ENCODE measurements at places on chromosomes 5 and 9.

- ATAC-seq, result no peak
Observed at GRCh38 chr5:35771839-35772238, 84.9 kb upstream of the IL7R start.

GRCh38 chr5:108945094-108945493, 197.4 kb downstream of the FER start:
- no peak for ATAC-seq

DNA sequence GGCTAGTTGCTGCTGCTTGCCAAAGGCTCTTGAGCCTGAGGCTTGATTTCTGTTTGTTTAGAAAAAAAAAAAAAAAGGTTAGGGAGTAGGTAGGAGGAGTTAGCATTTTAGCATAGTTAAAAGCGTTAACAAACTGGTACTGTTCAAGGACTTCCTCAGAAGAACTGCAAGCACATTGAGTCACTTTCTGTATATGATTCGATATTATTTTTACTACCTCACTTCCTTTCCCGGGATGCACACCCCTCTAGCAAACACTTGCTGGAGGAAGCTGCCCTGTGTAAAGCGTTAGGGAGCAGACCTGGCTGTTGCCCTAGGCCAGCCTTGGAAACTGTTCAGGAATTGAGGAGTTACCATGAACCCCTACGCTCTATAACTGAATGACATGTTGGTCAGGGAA, 15.7 kb upstream of the CEP120 start:
- no peak for ATAC-seq

GRCh38 chr5:131973089-131973712, 27.7 kb upstream of the MEIKIN start:
- ATAC-seq, result no peak

DNA sequence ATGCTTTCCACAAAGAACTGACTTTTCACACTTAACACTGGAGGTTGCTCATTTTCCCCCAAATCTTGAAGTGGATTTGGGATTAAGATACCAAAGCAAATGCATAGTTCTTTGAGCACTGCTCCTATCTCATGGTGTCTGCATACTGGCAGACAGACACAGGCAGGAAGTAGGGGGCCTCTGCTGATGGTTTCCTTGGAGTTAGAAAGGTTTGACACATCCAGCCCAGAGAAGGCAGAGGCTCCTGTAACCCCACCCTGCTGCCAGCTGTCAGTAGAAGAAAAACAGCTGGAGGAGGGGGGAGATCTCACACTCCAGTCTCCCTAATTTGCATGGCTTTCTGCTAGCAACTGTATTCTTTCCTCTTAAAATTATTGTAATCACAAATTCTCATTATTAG, 44.1 kb downstream of the APTX start:
- ATAC-seq, result no peak

GRCh38 chr9:114504341-114505186, 709 bp downstream of the WHRN start:
- ATAC-seq, result peak; percentile 72

GRCh38 chr5:125595095-125595494, 828.1 kb upstream of the GRAMD2B start:
- peak; percentile 89 for ATAC-seq

- ATAC-seq, result no peak
Observed at GRCh38 chr9:131193051-131193450, 67.7 kb downstream of the NUP214 start.

DNA sequence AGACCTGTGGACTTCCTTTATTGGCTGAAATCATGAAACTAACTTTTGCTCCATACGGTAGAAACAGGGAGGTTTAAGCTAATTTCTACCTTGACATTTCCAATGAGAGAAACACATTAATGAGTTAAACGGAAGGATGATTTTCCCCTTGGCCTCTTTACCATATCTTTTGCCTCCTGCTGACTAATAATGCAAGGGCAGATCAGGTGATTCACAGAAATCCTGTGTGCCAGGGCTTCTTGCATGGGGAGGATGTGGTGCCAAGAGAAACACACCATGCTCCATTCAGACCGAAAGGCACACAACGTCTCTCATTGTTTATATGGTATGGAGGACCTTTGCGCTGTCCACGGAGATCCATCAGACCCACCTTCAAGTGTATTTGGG, 17.4 kb upstream of the PRLR start:
- no peak for ATAC-seq

GRCh38 chr9:118318770-118319431, 614.7 kb downstream of the TLR4 start:
- no peak for ATAC-seq

DNA sequence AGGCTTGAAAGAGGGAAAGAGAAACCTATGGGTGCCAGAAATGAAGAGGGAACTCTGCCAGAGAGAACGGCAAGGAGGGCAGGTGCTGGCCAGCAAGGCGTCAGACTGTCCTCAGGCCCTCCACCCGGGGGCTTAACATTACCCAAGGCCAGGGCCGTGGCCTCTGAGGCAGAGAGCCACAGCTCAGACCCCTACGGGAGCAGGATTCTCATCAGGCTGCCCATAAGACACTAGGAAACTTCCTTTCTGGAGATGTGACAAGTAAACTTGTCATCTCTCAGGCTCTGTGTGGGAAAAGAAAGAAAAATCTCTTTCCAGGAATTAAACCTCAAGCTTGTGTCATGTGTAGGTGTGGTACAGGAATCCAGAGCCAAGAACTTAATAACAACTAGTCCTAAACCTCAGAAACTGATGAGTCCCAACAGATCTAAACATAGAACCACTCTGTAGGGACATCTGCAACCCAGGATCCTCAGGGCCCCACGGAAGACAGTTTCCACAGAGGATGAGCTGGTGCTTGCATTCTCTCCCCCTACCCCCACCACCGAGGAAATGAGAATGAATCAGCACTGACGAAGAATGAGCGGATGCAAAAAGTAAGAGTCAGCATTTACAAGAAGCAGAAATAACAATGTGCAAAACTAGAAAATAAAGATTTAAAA, 74.3 kb downstream of the DCP2 start:
- peak; percentile 68 for ATAC-seq

GRCh38 chr9:130664251-130665028, at the start of gene PRDM12:
Gene PRDM12 (plus strand): TSS chr9:130664594. CDS start chr9:130664654, 60 bp downstream.
- ATAC-seq, result no peak

DNA sequence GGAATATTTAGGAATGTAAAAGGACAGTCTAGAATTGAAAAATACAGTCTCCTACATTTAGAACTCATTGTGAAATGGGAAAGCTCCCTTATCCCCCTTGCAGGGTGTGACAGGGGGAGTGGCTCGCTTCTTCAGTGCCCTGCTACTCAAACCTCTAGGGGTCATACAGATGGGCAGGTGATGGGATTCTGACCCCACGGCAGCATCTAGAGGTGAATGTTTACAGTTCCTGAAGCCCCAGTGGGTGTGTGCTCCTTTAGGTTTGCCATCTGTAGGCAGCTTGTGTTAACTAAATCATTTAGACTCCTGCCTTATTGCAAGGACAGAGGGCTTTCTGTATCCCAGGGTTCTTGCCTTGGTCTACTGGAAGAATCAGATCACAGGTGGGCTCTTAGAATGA, 271.0 kb upstream of the MPDZ start:
- ATAC-seq, result no peak

DNA sequence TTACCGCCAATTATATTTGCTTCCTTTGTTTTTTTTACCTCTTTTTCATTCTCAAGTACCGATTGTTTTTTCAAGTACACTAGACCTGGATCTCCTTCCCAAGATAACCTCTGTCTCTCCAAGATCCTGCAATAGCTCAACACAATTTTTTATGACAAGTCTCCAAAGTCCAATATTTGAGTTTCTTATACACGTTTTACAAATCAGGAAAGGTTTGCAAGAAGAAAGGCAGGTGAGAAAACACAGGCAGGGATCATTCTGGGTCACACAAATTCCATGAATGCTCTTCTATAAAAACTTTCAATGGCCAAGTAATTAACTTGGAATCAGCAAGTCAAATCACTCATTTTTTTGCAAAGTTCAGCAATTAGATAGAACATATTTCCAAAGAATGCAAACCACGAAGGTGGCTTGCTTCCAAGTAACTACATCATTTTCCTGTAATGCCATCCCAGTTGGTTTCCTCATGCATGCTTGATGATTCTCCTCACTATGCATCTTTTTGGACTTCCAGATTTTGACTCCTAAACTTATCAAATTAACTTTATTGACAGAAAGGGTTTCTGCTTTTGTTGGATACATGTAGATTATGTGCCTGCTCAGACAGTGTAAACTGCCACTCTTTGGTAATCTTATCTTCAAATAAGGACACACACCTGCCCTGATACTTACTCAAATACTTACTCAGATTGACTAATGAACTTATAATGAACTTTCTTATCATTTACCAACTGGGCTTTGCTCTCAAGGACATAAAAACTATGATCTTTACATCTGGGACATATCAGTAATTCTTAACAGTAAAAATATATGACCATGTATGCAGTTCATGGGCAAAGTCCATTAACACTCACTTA, 24.7 kb upstream of the IFNE start:
- ATAC-seq, result no peak

- ATAC-seq, result no peak
Observed at GRCh38 chr5:159787837-159788236, 128.4 kb upstream of the ADRA1B start.

DNA sequence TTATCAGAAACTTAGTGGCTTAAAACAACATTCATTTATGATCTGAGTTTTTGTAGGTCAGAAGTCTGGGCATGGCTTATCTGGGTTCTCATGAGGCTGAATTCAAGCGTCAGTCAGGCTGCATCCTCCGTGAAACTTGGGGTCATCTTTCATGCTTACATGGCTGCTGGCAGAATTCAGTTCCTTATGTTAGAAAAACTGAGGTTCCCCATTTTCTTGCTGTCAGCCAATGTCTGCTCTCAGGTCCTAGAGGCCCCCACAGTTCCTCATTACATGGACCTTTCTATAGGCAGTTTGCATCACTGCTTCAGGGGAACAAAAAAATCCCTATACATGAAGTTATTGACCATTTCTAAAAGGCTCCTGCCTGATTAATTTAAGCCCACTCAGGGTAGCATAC, 83.8 kb upstream of the NMUR2 start:
- ATAC-seq, result no peak

- no peak for ATAC-seq
Observed at GRCh38 chr9:6417186-6417585, 4.2 kb downstream of the UHRF2 start.

DNA sequence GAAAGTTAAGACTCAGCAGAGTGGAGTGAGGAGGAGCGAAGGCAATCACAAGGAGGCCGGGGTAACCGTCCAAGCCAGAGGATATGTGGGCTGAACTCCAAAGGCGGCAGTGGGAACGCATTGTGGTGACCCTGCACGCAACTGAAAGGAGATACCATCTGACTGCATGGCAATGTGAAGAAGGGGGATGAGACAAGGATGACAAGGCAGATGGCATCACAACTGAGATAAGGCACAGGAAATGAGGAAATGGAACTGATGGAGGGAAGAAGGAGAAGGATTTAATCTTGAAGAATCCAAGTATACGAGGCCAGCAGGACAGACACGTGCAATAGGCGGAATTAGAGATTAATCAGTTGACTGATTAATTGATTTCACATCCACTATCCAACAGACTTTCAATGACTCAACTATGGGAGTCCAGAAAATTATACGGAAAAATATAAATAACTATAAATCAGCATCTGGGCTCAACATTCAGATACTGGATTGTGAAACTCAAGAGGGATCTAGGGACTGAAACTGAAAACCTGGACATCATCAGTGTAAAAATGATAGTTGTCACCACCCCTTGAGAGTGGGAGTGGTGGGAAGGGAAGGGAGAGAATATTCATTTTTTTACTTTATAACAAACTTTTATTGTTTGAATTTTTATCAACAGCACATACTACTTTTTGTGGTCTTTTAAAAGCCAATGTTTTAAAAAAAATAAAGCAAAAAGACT, 86.1 kb downstream of the ARL15 start:
- ATAC-seq, result no peak

DNA sequence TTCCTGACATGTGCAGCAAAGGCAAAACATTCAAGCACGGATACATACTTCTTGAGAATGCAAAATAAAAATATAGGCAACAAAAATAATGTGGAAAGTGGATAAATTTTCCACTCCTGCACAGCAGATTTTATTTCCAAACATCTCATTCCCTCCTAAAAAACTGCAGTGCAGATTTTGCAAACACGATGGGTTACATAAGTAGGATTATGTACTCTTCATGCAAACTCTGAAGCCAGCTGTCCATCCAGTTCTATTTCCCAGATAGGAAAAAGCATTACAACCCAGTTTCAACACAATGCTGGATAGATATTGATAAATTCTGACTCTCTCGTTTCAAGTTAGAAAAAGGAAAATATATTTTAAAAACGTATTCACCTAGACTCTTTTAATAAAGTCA, 52.7 kb upstream of the CCNG1 start:
- ATAC-seq, result no peak

GRCh38 chr5:155746367-155747038, 580.5 kb upstream of the SGCD start:
- ATAC-seq, result no peak

DNA sequence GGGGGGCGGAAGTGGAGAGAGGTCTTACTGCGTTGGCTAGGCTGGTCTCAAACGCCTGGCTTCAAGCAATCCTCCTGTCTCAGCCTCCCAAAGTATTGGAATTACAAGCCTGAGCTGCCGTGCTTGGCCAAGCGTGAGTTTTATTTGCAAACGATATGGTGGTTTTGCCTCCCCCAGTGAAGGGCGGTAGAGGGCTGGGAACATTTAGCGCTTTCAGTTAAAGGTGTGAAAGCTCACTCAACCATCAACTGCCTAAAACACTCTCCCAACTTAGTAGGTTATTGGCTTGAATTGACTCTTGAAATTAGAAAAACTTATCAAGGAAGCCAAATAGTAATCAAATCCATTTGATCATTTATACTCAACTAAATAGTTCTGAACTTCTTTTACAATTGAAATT, 156.3 kb downstream of the ESM1 start:
- ATAC-seq, result no peak

- peak; percentile 39 for ATAC-seq
Observed at GRCh38 chr5:56026863-56027300, 32.1 kb upstream of the IL6ST start.

DNA sequence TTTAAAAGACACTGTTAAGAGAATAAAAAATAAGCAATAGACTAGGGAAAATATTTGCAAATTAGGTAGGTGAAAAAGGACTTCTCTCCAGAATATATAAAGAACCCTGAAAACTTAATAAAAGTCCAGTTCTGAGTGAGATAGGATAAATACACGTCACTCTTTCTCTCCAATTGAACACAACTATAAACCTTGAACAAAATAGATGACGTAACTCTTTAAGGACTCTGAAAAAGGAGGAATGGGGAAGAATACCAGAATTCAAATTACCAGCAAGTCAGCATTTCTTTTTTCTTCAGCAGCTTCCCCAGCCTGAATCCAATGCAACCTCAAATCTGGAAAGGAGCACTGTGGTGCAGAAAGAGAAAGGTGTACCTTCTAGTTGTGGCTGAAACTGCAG, 6.8 kb upstream of the WDR41 start:
- ATAC-seq, result no peak

Measured in gastroesophageal sphincter (tissue), 4 donors.